ENCODE measurements at places on chromosomes 1 and 21.

DNA sequence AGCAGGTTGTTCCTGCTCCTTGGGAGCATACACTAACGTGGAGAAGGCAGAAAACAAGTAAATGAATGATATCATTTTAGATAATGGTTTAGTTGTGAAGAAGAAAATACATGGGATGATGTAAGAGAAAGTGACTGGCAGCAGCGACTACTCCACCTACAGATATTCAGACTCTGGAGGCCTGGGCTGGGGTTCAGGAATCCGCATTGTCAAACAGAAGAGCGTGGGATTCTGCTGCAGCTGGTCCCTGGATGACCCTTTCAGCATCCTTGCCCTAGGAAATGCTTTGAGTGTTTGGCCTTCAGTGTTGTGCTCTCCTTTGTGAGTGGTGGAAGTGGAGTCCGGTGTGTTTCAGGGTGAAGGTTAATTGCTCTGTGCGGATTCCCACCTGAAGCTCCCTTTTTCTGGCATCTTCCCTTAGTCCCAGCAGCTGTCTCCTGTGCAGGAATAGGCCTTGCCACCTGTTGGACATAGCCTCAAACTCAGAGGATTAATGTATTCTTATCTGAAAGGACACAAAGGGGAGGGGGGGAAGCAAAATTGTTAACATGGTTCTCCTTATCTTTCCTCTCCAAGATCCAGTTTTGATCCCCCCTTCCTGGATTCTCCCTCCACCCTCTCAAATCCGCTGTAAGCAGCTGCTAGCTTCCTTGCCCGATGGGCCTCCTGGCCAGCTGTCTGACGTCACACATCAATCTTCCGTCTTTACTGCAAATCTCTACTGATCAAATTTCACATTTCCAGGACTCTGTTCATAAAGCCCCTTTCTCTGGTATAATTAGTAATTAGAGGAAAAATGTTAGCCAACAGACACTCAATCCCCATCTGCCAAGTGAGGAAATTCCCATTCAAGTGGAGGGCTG is 68.3 kb upstream of the SPAG17 start:
- DNase-seq, result no peak

GRCh38 chr1:215599418-215600074 is 32.4 kb downstream of the KCTD3 start:
- no peak for DNase-seq

DNA sequence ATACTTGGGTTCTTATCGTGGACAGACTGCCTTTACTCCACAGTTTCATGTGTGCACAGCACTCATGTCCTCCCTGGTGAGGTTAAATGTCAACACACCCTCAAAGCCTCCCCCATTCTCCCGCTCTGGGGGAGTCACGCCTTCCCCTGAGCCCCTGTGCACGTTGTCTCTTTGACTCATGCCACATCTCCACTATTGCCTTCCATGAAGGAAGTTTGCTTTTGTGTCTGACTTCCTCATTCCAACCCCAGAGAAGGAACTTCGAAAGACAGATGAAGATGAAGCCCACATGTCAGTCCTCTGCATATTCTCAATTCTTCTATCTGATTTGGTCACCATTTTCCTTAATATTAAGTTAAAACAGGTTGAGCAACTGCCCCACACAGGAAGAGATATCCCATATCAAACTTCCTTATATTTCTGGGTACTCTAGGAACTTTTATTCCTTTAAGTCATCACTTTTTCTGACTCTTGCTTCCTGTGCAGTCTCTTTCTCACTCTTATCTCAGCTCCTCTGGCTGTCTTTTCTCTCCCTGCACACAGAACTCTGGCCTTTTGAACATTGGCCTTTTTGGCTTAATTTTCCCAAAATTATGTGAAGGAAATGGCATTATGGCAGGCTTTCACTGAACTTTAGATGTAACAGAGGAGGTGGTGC is 41.5 kb downstream of the C4BPA start:
- no peak for DNase-seq

GRCh38 chr21:38725196-38726157 is 80.3 kb upstream of the ETS2 start:
- DNase-seq, result no peak

DNA sequence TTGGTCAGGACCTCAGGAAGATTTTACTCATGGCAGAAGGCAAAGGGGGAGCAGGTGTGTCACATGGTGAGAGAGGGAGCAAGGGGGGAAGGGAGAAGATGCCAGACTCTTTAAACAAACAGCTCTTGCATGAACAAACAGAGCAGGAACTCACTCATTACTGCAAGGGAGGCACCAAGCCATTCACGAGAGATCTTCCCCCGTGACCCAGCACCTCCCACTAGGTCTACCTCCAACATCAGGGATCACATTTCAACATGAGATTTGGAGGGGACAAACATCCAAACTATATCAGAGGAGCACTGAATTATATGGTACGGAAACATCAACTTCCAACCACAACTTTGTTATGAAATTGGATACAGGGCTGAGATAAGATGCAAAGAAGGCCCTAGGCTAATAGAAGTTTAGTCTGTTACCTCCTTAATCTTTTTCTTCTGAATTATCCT is 164.9 kb downstream of the ST6GALNAC3 start:
- DNase-seq, result no peak

DNA sequence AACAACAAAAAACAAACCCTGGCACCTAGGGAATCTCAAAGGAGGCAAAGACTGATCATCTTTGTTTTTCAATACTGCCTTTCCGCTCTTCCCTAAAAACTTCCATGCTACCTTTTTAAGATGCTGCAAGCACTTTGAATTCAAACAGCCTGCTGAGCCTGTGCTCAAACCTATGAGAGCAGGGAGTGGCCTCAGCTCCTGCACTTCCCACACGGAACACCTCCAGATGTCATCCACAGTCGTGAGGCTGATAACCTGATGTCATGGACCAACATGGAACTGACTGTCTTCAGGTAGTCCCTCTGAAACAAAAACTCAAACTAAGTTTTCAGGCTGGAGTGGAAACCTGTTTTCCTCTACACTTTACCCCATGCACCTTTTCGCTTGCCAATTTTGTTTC is 46.8 kb downstream of the DESI2 start:
- no peak for DNase-seq

DNA sequence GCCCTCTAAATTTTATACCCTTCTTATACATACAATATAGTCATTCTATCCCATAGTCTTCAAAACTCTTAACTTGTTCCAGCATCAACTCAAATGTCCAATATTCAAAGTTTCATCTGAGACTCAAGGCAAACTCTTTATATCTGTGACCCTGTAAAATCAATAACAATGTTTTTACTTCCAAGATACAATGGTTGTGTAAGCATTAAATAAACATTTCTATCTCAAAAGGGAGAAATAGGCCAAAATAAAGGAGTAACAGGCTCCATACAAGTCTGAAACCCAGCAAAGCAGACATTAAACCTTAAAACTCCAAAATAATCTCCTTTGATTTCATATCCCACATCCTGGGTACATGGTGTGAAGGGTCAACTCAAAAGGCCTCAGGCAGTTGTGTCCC is 1299.1 kb downstream of the MRPL39 start:
- no peak for DNase-seq

DNA sequence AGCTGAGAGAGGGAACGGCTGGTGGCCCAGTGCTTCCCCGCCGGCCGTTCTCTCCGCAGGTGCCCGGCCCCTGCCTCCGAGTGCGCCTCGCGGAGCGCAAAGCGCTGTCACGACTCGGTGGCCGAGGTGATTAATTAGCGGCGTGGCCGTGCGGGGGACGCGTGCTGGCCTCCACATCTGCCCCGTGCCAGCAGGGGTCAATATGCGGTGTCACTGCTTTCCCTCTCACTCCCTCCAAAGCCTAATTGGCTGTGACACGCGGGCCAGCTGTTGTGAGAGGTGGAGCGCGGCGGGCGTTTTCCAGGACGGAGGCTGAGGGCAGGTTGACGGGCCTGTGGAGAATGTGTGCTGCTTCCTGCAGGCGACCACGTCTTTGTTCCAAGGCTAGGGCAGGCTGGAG is 239.0 kb downstream of the LMX1A start:
- DNase-seq, result no peak

GRCh38 chr21:37208056-37208721 is 58.9 kb downstream of the VPS26C start:
- no peak for DNase-seq

DNA sequence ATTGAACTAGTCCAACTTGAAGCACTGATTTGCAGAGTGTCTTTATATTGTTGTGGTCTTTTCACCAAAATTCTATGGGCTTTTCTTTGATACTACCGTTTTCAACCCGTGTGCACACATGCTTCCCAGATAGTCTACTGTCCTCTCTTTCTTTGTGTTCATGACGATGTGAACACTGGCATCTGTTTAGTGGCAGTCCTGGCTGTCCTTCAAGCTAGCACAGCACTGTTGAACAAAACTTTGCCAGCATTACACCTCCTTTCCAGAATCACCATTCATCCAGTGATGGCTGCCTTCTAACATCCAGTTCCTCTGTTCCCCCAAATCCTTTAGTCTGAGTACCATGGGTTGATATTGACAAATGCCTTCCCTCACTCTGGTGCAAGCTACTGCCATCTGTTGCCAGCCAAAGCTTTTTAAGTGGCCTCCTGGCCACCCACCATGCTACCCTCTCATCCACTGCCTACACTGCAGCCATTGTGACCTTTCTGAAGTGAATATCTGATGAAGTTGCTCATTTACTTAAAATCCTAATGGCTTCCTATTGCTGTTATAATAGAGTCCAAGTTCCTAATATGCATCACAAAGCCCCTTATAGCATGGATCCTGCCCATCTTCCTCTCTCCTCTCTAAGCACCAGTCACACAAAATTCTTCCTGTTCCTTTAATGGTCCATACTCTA is 94.3 kb downstream of the NIBAN1 start:
- DNase-seq, result no peak

DNA sequence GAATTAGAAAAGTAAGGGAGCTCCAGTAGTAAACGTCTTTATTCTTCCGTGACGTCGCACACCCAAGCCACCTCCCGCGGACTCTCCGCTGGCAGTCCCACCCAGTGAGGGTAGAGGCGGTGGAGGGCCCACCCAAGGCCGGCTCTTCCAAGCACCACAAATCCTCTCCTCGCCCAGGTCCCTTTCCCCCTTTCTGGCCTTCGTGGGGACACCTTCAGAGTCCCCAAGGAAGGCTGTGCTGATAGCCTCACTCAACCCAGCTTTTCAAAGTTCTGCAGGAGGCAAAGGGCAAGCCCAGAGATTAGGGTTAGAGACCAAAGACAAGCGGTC is 349 bp upstream of the GPN2 start:
- no peak for DNase-seq

DNA sequence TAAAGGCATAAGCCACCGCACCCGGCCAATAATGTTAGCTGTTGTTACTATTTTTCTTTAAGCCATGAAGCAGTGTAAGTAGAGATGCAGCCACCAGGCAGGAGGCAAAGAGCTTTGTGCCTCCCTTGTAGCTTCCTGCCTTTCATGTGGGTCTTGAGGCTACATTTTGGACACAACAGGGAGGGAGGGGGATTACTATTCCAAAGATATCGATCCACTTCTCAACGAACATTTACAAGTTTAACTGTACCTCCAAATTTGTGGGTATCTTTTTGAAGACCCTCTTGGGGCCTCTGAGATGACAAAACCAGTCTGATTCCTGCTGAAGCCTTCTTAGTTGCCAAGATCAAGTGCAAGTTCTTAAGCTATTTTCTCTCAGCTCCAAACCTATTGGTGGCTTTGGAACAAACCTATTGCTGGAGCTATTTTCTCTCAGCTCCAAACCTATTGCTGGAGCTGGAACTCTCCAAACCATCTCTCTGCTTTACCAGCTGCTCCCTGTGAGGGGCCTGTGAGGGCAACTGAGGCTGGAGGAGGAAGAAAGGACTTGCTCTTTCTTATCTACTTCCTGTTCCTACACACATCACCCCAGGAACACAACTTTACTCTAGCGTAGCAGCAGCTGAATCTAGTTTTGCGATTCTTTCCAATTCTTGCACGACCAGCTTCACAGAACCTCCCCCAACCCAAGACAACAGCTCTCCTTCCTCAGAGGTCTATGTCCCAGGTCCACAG is 16.1 kb upstream of the RCAN3 start:
- no peak for DNase-seq
